ENCODE measurements at places on chromosomes 2 and 18.

- DNase-seq, result no peak
Measured at GRCh38 chr18:51028201-51028805, 1.7 kb upstream of the SMAD4 start.

DNA sequence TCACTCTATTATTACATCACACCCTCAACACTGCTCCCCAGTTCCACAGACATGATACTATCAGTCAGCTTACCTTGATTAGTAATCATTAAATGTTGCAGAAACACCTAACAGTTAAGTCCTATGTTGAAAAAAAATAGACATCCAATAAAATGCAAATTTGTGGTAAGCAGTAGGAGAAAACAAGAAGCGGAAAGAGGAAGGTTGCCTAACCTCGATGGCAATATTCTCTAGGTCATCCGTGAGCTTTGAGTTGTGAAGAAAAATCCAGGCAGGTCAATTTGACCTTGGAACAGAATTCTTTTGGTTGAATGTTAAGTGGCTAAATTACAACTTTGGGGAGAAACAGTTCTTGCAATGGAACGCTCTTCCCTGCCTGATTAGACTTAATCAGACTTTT lies 264.4 kb downstream of the AFF3 start:
- no peak for DNase-seq

GRCh38 chr2:172944022-172944793 lies 131.4 kb upstream of the MAP3K20 start:
- no peak for DNase-seq

GRCh38 chr18:5574843-5575242 lies 31.0 kb upstream of the EPB41L3 start:
- DNase-seq, result no peak
